ENCODE measurements at places on chromosomes 1 and 21.
A peak's percentile ranks its signal among the peaks of the same experiment; 100 is the strongest.

GRCh38 chr1:34790985-34791384 is 1.8 kb upstream of the GJA4 start:
- no peak for DNase-seq

DNA sequence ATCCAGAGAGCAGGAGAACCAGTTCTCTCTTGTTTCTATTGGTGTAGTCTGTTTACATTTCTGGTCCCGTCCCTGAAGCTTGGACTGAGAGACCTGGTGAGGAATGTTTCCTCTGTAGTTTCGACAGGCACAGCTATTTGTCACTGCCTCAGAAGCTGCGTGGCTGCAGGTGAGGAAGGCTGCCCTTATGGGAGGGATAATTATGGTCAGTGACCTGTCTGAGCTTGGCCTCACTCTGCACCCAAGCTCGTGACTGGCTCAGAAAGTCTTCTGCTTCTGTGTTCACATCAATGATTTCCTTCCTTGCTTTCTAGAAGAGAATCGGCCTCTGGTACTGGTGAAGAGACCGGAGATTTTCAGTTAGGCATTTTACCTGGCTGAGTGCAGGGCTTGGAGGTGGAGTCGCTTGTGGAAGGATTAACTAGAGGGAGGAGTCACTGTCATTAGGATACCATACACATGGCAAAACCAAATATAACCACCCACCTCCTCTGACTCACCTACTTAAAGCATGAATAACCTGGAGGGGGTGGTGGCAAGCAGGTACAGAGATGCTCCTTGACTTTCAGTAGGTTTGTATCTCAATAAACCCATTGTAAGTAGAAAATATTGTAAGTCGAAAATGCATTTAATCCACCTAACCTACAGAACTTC is 19.9 kb upstream of the WDR26 start:
- no peak for DNase-seq

- DNase-seq: peak; percentile 55
Measured at GRCh38 chr1:110207831-110208230, 2.3 kb upstream of the KCNC4 start.

- no peak for DNase-seq
Measured at GRCh38 chr21:32094804-32095203, 184.0 kb downstream of the MIS18A start.

DNA sequence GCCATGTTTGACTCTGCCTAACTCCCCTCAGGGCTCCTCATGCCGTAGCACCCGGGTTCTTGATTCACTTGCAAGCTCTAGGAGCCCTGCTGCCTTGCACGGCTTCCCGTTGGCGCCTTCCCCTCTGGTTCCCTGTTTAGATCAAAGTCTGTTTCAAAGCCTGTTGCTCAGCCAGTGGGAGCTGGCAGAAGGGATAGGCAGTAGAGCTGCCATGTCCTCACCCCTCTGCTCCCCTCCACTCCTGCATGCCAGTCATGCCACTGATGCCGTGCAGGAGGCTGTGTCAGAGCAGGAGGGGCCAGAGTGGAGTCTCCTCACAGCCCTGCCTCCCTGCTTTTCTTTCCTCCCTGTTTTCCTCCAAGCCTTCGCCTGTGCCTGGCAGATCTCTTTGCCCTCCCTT is 26.5 kb downstream of the HMGCS2 start:
- no peak for DNase-seq

- DNase-seq: no peak
Measured at GRCh38 chr1:151680391-151680790, 36.2 kb downstream of the CELF3 start.

DNA sequence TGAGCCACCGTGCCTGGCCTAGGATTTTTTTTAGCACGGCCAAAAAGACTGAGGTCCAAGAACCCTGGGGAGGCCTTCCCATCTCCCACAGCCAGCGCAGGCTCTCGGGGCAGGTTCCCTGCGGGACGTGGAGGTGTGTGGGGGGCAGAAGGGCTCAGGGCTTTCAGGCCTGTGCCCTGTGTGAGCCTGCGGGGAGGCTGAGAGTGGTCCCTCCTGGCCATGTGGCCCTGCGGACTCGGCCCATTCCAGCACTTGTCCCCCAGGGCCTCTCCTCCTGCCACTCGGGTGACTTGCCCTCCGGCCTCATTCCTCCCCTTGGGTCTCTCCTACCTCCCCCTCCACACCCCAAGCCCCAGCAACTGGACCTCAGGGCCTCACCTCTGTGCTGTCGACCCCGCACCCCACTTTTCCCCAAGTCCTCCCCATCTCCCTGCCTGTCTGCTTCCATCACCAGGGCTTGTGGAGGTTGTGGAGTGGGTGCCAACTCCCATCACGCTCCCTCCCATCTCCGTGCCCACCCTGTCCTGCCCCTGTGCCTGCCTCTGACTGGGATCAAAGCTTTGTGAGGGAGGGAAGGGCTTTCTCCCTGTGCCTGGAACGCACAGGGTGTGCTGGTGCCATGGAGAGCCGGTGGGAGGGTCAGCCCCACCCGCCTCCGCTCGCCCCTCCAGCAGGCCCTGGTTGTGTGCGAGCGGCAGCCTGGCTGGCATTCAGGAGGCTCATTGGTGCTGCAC is 32.2 kb upstream of the DIP2A start:
- DNase-seq: no peak

DNA sequence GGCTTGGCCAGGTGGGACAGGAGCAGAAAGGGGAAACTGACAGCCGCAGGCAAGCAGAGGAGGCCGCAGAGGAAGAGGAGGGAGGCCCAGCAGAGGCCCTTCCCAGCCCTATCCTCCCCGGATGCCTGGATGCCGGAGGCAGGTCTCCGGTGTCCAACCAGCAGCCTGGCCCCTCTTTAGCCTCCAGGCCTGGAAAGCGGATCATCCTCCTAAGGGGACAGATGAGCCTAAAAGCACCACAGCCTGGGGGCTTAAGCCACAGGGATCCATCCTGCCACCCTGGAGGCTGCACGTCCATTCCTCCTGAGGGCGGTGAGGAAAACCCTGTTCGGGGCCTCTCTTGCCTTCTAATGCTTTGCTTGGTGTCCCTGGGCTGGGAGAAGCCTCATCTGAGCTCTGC is 334.1 kb upstream of the VAMP3 start:
- no peak for DNase-seq
